CD4-positive, alpha-beta T cell treated with Interleukin-4 for 1 hour (primary cell): ENCODE measurements at places on chromosomes 5 and 9.

DNA sequence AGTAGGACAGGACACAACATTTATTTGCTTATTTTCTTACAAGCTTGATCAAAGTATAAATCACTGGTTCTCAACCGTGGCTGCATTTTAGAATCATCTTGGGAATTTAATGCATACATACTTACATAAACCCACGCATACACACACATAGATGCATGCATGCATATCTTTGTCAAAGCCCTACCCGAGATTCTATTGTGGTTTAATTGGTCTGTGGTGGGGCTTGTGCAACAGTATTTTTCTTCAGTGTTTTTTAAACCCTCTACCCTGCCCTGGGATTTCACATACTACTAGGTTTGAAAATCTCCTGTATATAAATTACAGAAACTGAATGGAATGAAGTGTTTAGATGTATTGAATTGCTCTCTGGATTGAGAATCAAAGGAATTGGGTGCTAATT is 1166.2 kb downstream of the MAT2B start:
- DNase-seq = no peak

DNA sequence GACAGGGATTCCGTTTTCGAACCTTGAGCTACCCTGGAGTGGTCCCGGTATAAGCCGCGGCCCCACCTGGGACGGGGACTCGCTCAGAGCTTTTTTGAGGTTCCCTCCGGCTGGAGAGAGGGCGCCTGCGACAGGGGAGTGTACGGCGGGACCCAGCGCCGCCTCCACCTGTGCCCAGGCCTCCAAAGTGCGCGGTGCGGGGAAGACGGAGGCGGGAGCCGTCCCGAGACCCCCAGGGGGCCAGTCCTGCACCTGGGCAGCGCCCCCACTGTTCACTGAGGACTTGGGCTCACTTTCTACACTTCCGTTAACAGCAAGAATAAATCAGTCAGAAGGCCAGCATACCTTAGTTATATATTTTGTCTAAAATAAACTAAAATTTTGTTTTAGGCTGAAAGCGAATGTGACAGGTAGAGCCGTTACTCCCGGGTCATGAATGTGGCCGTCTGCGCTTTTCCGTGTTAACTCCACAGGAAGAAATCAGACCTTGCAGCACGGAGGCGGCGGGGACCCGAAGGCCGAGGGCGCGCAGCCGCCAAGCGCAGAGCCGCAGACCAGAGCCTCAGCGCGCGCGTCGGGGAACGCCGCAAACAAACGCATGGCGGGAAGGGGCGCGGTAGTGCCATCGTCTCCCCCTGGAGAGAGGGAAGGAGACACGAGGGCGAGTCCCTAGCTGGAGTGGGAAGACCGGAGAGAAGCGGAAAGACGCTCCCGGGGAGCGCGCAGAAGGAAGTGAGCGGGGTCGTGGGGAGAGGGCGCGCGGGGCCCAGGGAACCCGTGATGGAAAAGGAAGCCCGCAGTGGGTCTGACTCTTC is 14.1 kb downstream of the TRIM7 start:
- peak; percentile 49 for DNase-seq

DNA sequence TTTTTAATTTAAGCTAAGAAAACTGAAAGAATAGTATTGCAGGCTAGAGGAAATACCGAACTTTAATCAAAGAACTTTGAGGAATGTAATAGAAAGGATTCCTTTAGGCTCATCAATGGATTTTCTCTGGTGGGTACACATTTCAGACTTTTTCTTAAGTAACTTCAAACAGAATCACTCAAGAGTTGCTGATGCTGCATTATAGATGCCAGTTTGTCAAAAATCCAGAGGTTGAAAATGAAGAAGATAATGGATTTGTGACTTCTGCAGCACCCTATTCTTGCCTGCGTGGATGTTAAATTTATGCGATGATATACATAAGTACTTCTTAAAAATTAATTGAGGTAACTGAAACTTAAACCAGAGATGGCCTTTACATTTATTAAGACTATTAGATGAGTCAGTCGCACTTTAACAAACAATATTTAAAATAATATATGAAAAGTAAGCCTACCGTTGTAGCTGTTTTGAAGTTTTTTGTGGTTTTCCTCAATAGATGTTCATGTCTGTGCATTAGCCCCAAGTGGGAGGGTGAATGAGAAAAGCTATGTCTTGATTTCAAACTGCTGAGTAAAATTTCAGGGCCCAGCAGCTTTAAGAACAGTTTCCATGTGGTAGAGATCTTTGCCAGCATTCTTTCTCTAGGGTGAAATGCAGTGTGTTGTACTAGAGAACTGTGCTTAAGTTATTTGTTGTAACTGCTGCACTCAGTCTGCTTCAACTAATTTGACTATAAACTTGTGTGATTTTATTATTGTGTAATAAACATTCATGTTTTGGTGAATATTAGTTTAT is at the start of gene OGN:
OGN (minus strand) TSS at position 537 of the 795 bp plus-strand sequence. CDS start 1,171 bp downstream, outside the sequence.
- no peak for DNase-seq

DNA sequence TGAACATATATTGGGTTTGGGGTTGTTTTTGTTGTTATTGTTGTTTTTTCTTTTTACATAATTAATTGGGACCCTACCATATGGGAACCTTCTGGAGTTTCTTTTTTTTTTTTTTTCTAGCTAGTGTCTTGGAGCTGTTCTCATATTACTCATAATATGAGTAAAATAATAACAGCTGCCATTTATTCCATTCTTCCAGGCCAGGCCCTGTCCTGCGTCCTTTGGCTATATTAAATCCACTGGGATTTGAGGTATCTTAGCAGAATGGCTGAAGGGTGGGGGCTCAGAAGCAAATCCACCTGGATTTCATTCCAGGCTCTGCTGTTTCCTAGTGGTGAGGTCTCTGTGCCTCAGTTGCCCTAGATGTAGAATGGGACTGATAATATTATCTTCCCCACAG is 47.2 kb upstream of the RPL26L1 start:
- no peak for DNase-seq

- no peak for DNase-seq
Observed at GRCh38 chr5:172151661-172152210, 36.3 kb downstream of the STK10 start.

- no peak for DNase-seq
Observed at GRCh38 chr9:33188711-33189110, 21.6 kb upstream of the B4GALT1 start.

DNA sequence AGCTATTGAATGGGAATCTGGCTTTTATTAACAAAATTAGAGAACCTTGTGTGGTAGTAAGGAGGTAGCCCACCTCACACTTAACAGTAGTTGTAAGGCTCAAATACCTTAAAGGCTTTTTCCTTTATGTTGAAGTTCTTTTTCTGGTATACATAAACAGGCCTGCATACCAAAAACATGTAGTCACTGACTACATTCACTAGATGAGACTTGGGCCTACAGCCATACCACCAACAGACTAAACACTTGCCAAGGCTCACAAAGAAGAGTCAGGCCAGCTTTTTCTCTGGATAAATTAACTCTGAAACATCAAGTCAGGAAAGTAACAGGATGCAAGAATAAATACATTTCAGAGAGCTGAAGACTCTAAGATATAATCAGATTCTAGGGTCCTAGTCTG is 78.6 kb upstream of the MPDZ start:
- DNase-seq = no peak

DNA sequence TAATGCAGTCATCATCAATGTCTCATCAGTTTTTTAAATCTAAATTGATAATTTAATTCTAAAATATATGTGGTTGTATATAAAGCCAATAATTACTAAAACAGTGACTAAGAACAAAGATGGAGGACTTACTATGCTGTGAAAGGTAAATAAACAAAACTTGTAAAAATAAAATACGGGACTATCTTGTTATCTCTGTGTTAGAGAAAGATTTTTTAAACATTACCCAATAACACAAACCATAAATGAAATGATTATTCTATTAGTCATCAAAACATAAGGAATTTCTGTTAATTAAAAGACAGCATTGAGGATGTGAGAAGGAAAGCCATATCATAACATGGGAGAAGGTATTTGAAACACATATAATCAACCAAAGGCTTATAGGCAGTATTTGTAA is 226.2 kb upstream of the SMC2 start:
- DNase-seq = no peak

DNA sequence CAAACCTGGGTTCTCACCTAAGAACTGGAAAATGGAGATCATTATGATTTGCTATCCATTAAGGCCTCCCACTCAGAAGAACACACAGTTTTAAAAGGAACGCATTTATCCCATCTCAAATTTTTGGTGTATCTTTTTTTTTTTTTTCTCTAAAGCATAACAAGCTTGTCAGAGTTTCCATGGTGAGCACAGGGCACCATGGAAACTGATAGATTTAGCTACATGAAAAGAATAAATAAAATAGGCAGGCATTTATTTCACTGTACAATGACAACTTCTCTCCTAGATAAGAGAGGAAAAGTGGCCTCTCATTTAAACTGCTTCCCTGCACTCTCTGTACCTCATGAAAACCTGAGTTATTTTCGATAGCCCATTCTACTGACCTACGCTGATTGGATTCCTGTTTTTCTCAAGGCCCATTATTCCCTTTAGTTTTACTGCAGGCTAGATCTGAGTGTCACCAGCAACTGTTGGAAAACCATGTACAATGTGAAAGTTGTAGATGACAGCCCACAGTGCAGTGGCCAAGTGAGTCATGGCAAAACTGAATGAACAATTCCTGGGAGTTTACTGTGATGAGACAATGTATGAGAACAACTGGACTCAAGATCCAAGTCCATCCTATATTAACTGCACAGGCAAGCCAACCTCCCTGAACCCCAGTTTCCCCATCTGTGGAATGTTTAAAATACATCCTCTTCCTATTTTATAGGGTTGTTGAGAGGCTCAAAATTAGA is 4.3 kb upstream of the GDA start:
- DNase-seq = no peak

DNA sequence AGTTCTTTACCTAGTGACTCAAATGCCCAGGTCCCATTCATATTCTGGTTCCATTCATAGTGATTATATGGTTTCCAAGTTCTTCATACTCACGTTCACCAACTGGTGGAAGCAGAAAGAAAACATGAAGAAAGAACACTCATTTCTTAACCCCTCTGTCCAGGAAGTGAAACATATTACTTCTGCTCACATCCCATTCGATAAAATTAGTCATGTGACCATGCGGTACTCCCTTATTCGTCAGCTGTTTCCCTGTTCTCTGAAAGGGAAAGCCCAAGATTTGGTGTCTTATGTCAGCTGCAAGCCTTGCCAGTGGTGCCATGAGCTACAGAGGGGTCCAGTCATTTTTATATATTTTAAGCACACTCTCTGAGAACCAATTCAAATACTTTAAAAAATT is 387.0 kb upstream of the DMAC1 start:
- no peak for DNase-seq

GRCh38 chr9:89701221-89701798 is 96.5 kb downstream of the GADD45G start:
- DNase-seq = peak; percentile 69

- DNase-seq = no peak
Observed at GRCh38 chr9:10678790-10679189, 66.0 kb upstream of the PTPRD start.

DNA sequence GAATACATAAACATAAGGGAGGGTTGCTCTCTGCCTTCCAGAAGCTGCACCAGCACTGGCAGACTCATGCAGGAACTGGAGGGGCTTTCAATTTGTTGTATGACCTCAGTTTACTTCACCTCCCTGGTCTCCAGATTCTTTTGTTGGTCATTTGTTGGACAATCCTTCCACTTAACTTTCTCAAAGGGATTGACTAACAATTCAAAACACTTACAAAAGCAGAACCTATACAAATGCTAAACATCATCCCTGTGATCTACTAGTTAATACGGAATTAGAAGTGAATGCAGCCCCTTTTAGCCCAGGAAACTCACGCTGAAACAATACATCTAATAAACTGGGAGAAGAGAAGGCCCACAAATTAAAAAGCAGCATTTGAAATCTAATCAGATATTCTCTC is 404.6 kb upstream of the BRINP1 start:
- DNase-seq = no peak

- no peak for DNase-seq
Observed at GRCh38 chr9:34599546-34599945, 10.0 kb upstream of the CNTFR start.
